Body of pancreas (tissue), 4 donors: ENCODE measurements at places on chromosomes 1 and 21.

DNA sequence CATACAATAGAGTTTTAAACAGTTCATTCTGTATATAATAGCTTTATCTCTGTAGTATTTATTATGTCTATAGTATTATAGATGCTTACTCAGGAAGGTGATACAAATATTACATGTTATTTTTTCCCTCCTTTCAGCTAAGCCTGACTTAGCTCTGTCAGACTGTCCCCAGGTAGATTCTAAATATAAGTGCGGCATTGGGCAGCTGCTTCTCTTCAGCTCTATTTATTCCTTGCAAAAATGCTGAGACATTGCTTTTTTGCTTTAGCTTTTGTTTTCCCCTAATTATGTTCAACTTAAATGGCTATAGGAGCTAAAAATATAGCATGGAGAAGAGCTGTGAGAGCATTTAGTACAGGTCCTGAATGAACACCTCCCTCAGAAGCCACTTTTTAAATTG is 203.2 kb upstream of the BEND5 start:
- no peak overlapping the region for H3K27ac ChIP-seq
- H3K4me3 ChIP-seq = no peak overlapping the region
- H3K4me1 ChIP-seq = no peaks in the 10 kb centered on the region
- DNase-seq = no peak

DNA sequence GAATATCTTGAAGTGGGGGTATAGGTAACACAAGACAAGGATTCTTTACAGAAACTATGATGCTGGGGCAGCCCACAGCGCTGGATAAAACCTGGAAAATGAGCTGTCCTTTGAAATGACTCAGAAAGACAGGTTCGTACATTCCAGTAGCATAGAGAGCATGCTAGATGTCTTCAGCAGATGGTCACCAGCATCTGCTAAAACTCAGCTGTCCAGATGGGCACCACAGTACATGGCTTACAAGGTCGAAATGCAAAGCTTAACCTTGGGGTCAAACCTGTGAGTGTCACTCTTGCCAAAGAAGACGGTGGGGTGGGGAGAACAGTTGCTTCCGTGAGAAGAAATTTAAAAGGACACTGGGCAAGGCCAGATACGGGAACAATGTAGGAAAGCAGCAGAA is 41.3 kb upstream of the TRIM45 start:
- H3K27ac ChIP-seq = no peak overlapping the region
- H3K4me1 ChIP-seq = peaks cover 39% of the 10 kb centered on the region
- DNase-seq = no peak
- H3K4me3 ChIP-seq = no peak overlapping the region
- H3K27me3 ChIP-seq = no peaks in the 10 kb centered on the region

GRCh38 chr21:15560383-15561056 is 169.3 kb upstream of the USP25 start:
- DNase-seq = no peak
- no peak overlapping the region for H3K4me3 ChIP-seq
- H3K27me3 ChIP-seq = no peaks in the 10 kb centered on the region
- H3K36me3 ChIP-seq = no peaks in the 10 kb centered on the region
- peaks cover 8% of the 10 kb centered on the region for H3K4me1 ChIP-seq

GRCh38 chr21:37348664-37349063 is 17.9 kb upstream of the DYRK1A start:
- H3K27me3 ChIP-seq = no peaks in the 10 kb centered on the region
- no peaks in the 10 kb centered on the region for H3K4me1 ChIP-seq
- no peak for DNase-seq
- no peak overlapping the region for H3K4me3 ChIP-seq

- peaks cover 25% of the 10 kb centered on the region for H3K4me1 ChIP-seq
- no peaks in the 10 kb centered on the region for H3K27me3 ChIP-seq
- H3K27ac ChIP-seq = peak overlapping the region; percentile 95
- no peak overlapping the region for H3K4me3 ChIP-seq
Measured at GRCh38 chr1:46184920-46185658, 8.8 kb upstream of the P3R3URF start.
